Upper lobe of right lung (tissue), 1 donor: ENCODE measurements at places on chromosomes 12 and 14. TPM values are rescaled to one million over a fixed set of nuclear protein-coding genes. Genes with fewer than 3 reads are reported as not detected.

Gene CDKN3
- total RNA-seq, result 1.5 TPM

Gene GLIPR1L2
- 1.1 TPM for total RNA-seq

Gene FGF23
- not detected for total RNA-seq

Gene ATF7
- total RNA-seq, result 54.0 TPM

Gene CCDC197
- total RNA-seq, result not detected

Gene CFAP54
- total RNA-seq, result 0.75 TPM

Gene LYZ
- 1,056 TPM for total RNA-seq

Gene PELI2
- total RNA-seq, result 25.7 TPM

Gene RAD51AP1
- total RNA-seq, result 0.84 TPM

Gene SCNN1A
- total RNA-seq, result 199 TPM

DNA sequence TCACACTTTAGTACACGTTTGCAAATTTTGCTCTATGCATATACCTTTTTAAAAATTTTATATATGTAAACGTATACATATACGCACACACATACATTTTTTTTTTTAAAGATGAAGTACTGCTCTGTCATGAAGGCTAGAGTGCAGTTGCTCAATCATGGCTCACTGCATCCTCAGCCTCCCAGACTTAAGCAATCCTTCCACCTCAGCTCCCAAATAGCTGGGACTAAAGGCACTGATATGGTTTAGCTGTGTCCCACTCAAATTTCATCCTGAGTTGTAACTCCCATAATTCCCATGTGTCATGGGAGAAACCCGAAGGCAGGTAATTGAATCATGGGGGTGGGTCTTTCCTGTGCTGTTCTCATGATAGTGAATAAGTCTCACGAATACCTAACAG, 220.8 kb upstream of the CAND1 start:
- no peak for DNase-seq

DNA sequence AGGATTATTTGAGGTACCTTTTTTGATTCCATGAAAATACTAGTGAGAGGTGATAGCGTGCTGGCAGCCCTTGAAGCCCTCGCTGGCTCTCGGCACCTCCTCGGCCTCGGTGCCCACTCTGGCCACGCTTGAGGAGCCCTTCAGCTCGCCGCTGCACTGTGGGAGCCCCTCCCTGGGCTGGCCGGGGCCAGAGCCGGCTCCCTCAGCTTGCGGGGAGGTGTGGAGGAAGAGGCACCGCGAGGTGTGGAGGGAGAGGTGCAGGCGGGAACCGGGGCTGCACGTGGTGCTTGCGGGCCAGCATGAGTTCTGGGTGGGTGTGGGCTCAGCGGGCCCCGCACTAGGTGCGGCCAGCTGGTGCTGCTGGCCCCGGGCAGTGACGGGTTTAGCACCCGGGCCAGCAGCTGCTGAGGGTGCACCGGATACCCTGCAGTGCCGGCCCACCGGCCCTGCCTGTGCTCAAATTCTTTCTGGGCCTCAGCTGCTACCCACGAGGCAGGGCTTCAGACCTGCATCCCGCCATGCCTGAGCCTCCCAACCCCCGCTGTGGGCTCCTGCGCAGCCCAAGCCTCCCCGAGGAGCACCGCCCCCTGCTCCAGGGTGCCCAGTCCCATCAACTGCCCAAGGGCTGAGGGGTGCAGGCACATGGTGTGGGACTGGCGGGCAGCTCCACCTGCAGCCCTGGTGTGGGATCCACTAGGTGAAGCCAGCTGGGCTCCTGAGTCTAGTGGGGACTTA, 7.4 kb downstream of the MOK start:
- no peak for DNase-seq

GRCh38 chr12:115322275-115322674, 638.3 kb upstream of the TBX3 start:
- no peak for DNase-seq

- no peak for DNase-seq
These were observed 560.3 kb downstream of the GALC start for GRCh38 chr14:87432698-87433097.

- DNase-seq, result no peak
These were observed 476.6 kb upstream of the TMEM132C start for GRCh38 chr12:127790376-127790775.

DNA sequence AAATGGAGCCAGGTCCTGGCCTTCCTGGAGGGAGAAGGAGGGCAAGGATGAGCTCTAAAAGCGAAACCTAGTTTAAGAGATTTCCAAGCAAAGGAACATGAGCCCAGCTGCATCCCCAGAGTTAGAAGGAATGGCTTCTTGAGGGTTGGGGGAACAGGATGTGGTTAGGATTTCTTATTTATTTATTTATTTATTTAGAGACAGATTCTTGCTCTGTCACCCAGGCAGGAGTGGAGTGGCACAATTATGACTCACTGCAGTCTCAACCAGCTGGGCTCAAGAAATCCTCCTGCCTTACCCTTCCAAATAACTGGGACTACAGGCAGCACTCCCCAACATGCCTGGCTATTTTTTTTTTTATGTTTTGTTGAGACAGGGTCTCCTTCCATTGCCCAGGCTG, 25.3 kb upstream of the TMEM106C start:
- DNase-seq, result no peak

GRCh38 chr12:26135571-26135970, 10.7 kb upstream of the BHLHE41 start:
- DNase-seq, result no peak

DNA sequence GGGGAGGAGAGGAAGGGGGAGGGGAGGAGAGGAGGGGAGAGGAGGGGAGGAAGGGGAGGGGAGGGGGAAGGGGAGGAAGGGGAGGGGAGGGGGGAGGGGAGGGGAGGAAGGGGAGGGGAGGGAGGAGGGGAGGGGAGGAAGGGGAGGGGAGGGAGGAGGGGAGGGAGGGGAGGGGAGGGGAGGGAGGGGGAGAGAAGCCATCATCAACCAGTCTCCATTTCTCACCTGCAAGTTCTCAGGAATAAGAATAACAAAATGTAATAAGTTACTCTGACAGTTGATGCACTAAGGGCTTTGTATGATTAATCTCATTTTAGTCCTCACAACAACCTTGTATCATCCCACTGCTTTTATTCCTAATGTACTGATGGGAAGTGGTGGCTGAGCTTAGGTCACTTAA, 59.1 kb upstream of the TMEM263 start:
- DNase-seq, result no peak

- DNase-seq, result no peak
These were observed 214.2 kb downstream of the ADAMTS20 start for GRCh38 chr12:43337571-43338444.

DNA sequence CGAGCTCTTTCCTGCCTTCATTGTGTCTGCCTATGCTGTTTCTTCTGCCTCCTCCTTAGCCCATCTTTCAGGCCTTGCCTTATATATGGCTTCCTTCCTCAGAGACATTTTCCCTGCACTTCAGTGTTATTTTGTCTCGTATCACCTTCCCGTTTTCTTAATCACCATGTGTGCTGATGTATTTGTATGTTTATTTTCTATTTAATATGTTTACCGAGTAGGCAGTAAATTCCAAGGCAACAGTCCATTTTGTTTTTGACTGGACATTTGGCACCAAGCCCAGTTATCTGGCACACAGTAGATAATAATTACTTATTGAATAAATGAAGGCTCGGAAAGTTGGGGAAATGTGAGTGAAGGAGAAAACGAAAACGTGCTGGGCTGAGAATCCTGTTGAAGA, 4.6 kb upstream of the POU6F1 start:
- DNase-seq, result no peak

GRCh38 chr14:25252793-25253192, 202.8 kb upstream of the STXBP6 start:
- no peak for DNase-seq

GRCh38 chr12:17478908-17479673, 610.9 kb downstream of the RERGL start:
- no peak for DNase-seq

- no peak for DNase-seq
These were observed 238.9 kb upstream of the BTG1 start for GRCh38 chr12:92384571-92384970.

GRCh38 chr12:108907839-108908351, 28.0 kb downstream of the DAO start:
- DNase-seq, result no peak

DNA sequence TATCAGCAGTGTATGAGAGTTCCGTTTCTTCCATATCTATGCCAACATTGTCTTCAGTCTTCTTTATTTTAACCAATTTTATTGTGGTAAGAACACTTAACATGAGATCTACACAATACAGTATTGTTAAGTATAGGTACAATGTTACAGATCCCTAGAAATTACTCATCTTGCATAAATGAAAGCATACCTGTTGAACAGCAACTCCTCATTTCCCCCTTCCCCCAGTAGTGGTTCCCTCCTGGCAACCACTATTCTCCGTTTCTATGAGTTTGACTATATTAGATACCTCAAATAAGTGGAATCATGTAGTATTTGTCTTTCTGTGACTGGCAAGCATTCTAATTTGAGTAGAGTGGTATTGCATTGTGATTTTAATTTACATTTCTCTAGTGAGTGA, 150.5 kb downstream of the CRADD start:
- DNase-seq, result no peak

- no peak for DNase-seq
These were observed 293.3 kb downstream of the PPFIA2 start for GRCh38 chr12:81465876-81466275.

- DNase-seq, result no peak
These were observed 4.0 kb upstream of the SYCP3 start for GRCh38 chr12:101743242-101743641.

DNA sequence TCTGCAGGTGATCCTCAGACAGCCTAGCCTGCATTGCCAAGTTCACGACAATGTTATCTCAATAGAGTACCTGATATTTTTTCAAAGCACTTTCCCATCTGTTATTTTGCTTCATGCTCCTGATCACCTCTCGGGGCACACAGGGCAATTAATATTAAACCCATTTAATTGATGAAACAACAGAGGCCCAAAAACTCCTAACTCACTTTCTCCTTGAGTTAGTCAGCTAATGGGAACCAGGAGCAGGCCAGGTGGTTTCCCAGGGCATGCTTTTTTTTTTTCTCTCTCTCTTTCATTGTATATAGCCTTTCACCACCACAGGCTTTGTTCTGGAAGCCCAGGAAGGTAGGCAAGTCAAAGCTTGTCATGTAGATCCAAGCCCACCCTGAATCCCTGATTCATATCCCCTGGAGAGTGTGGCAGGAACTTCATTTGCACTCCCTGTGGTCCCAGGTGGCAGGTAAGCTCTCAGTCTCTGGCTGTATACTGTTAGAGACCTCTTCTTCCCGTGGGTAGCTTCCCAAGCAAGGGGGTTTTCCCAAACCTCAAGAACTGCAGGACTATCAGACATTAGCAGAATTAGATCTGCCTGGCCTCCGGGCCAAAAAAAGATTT, 41.6 kb upstream of the MAP1LC3B2 start:
- no peak for DNase-seq

- DNase-seq, result no peak
These were observed 14.6 kb downstream of the BTG1 start for GRCh38 chr12:92130999-92131398.

DNA sequence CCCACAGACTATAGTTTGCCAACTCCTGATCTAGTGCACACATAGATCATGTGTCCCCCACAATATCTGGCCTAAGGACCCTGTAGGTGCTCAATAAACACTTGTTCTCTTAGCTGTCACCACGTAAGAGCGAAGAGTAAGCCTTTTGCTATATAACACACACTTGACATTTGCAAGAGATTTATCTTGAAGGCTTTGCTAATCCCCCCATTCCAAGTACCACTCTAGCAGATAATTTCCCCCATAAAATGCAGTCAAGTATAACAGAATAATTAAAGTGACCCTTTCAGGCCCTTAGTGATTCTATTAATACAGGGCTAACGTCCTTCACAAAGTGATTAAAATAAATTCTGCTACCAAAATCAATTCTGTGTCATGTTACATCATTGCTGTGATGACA, 87.5 kb downstream of the PLXNC1 start:
- DNase-seq, result no peak

DNA sequence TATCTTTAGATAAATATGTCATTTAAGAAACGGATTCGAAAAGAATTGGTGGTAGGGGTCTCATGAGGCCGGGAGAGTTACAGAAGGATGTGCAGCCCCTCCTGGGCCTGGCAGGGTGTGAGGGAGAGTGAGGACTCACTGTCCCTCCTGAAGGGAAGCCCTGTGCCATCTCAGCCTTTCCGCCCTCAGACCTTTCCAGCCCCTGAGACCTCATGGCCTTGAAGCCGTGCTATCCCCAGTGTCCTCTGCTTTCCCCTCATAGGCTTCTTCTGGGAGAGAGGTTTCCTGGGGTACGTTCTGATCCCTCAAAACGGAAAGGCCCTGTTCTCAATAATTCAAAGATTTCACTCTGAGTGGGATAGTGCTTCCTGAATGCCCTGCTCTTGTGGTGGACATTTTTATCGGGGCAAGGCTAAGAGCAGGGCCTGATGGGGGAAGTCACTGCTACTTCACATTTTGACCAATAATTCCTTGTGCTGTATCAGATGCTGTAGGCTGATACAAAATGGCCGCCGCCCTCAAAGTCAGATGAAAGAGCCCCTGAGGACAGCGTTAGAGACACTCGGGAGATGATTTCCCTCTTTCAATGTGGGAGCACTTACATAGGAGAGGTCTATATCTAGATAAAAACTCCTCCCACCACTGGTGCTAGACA, 1.3 kb downstream of the CD4 start:
- DNase-seq, result no peak

GRCh38 chr12:113133036-113133435, 2.5 kb downstream of the RASAL1 start:
- no peak for DNase-seq

GRCh38 chr12:2411616-2412304, 359.0 kb downstream of the CACNA1C start:
- DNase-seq, result peak; percentile 45

- peak; percentile 78 for DNase-seq
These were observed 527 bp downstream of the CAMKK2 start for GRCh38 chr12:121295746-121296617.

GRCh38 chr14:83483063-83483462, 1949.4 kb upstream of the SEL1L start:
- DNase-seq, result no peak

GRCh38 chr12:94426049-94426448, 33.6 kb downstream of the CEP83 start:
- DNase-seq, result no peak

DNA sequence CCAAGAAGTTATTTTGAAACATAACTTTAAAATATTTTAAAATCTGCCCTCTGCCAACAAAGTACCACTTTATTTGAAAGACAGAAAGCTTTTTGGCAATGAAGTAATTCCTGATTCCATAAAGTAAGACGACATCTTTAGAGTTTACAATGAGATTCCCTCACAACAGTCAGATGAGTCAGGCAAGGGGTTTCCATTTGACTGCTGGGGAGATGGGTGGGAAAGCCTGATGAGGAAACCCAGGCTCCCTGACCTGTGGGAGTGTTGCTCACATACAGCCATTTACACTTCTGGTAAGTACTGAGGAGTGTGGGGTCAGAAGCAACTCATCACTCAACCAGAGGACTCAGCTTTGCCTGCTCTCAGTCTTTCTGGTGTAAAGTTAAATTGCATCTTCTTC, 10.2 kb downstream of the KITLG start:
- no peak for DNase-seq

DNA sequence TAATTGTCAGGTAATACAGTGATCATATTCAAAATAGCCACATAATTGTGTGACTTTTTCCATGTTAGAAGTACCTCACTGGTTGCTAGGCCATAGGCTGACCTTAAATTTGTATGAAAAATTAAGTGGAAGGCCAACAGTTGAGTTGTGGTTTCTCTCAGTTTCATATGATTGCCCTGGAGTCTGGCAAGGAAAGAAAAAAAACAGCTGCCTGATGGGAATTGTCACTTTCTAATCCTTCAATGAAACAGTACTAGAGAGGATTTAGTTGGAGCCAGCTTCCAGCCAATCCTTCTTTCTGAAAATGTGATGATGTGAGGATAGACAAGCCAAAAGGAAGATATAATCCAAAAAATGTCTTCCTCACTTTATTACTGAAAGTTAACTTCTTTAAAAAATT, 113.6 kb downstream of the ALX1 start:
- DNase-seq, result no peak
